Aortic smooth muscle cell (primary cell): ENCODE measurements at places on chromosomes 11 and 22. TPM values are rescaled to one million over a fixed set of nuclear protein-coding genes. Genes with fewer than 3 reads are reported as not detected.

The SLC22A8 gene
- total RNA-seq: not detected in 2 replicates

The PGA5 gene
- total RNA-seq: 0.13 TPM in 1 of 2 replicates, not detected in the other

The PATE2 gene
- total RNA-seq: 0.13 and 0.44 TPM in 2 replicates

The CNTN5 gene
- total RNA-seq: 1.4 and 1.5 TPM in 2 replicates

The APOBEC3H gene
- 0.62 and 1.2 TPM in 2 replicates for total RNA-seq

The GPR83 gene
- total RNA-seq: under 0.01 and 0.26 TPM in 2 replicates

The ABCC8 gene
- total RNA-seq: not detected in 2 replicates
